Right renal cortex interstitium (tissue), 3 donors: ENCODE measurements at places on chromosomes 5 and 9. TPM values are rescaled to one million over a fixed set of nuclear protein-coding genes. Genes with fewer than 3 reads are reported as not detected.

The SOX30 gene
- 0.65 TPM for polyA plus RNA-seq

The LCN2 gene
- 0.29 TPM for polyA plus RNA-seq

The FGF1 gene
- polyA plus RNA-seq, result 28.8 TPM

The PAEP gene
- 0.28 TPM for polyA plus RNA-seq

The SNCAIP gene
- 31.8 TPM for polyA plus RNA-seq

The TLX3 gene
- polyA plus RNA-seq, result not detected

The TMEM174 gene
- 24.3 TPM for polyA plus RNA-seq

The SHOC1 gene
- 0.87 TPM for polyA plus RNA-seq

The MAMDC4 gene
- polyA plus RNA-seq, result 4.3 TPM

The DIPK1B gene
- 25.9 TPM for polyA plus RNA-seq
